MG63 (cell line): ENCODE measurements at places on chromosomes 11 and 22. TPM values are rescaled to one million over a fixed set of nuclear protein-coding genes. Genes with fewer than 3 reads are reported as not detected.

GRCh38 chr11:86256608-86257007 is 12.1 kb downstream of the EED start:
- no peak for DNase-seq

TMPRSS13 gene
- not detected in 2 replicates for total RNA-seq

KREMEN1 gene
- total RNA-seq: 2.4 and 6.1 TPM in 2 replicates

YAP1 gene
- total RNA-seq: 19.3 and 28.6 TPM in 2 replicates

- DNase-seq: no peak
These were observed 95.2 kb upstream of the BID start for GRCh38 chr22:17869285-17870096.

DNA sequence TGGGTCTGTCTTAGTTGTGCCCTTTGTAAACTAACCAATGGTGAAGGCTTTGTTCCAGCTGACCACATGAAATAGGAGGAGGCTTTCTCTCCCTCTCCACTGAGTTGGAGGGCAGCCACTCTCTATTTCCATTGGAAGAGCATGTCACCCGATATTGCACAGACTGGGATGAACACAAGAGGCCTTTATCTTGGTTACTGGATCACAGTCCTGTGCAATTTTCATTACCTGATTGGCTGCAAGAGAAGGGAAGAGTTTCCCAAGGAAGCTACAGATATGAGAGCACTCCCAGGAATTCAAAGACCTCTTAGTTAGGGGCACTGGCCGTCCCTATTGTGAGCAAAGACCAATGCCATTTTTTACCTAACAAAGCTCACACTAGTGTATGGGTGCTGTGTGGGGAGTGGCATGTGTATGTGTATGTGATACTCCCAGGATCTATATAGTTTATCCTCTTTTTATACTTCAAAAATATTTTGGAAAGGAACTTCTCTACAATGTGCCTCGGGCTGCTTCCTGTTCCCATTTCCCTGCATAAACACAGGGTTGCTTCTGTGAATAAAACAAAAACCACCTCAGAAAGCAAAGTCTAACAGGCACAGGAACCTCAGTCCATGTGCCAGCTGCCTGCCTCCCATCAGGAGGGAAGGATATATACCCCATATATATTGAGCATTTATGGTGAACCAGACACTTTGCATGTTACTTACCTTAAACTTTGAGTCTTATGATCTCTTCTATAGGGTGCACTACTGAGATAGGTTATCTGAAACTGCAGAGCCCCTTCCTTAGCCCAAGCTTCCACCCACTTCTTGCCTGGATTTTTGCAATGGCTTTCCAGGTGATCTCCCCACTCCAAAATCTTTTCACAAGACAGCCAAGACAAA is 126.5 kb downstream of the RASSF10 start:
- DNase-seq: no peak

GRCh38 chr11:87326594-87326993 is 288.9 kb downstream of the TMEM135 start:
- DNase-seq: no peak

DNA sequence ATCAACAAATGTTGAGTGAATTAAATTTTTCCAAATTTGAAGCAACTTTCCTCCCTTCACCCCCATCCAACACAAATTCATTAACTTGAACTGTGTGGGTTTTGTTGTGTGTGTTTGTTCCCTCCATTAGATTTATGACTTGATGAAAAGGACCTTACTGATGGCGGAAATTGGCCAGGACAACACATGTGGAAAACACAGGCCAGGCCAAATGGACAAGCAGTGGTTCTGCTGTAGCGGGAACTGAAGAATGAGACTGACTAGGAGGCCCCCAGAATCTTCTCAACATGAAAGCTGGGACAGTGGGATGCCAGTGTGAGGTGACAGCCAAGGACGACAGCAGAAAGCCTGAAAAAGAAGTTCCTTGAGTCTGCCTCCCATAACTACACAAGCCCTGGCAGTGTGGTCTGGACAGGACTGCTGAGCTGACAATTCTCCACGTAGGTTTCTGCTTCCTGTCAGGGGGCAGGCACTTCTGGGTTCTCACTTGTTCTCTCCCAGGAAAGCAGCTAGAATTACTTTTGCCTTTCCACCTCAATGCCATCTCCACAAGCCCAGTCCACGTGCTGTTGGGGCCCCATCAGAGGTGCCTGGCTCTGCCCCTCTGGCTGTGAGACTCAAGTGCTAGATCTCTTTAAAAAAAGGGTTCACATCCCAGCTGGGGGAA is 94.3 kb downstream of the ETS1 start:
- DNase-seq: no peak

GRCh38 chr11:45859661-45860140 is 12.4 kb downstream of the CRY2 start:
- DNase-seq: peak; percentile 98

NNMT gene
- 377 and 715 TPM in 2 replicates for total RNA-seq

- DNase-seq: peak; percentile 59
These were observed 14.2 kb downstream of the AP5B1 start for GRCh38 chr11:65766535-65766934.

GRCh38 chr11:97786961-97787360 is 1233.8 kb upstream of the CNTN5 start:
- DNase-seq: no peak

DNA sequence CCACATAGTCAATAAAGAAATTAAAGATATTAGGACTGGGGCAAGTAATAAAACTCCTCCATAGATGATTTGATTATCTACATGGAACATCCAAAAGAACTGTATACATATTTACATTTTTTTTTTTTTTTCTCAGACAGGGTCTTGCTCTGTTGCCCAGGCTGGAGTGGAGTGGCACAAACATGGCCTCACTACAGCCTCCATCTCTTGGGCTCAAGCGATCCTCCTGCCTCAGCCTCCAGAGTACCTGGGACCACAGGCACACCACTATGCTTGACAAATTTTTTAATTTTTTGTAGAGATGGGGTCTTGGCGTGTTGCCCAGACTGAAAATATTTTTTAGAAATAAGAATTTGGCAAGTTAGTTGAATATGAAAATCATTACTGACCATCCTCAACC is 24.7 kb downstream of the REXO2 start:
- DNase-seq: no peak

- DNase-seq: peak; percentile 83
These were observed 28.1 kb upstream of the FBXO3 start for GRCh38 chr11:33802194-33802950.

TEX12 gene
- total RNA-seq: not detected in 2 replicates

GRCh38 chr22:17097062-17097461 is 12.3 kb downstream of the IL17RA start:
- no peak for DNase-seq

GRCh38 chr11:65014726-65015227 is 817 bp downstream of the ARL2 start:
- no peak for DNase-seq

DNA sequence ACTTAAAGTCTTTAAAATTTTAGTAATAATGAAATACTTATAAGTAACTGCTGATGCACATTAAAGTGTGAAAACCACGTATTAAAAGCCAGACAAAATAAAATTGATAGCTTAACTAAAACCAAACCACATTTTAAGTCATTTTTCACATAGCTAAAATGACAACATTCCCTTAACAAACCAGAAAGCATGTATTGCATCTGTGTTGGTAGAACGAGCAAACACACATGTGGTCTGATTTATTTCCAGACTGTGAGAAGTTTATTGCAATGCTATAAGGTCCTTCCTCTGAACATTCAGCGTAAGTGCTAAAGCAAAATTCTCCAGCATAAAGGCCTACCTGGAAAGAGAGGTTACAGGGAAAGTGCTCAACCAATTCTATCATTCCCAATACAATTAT is 57.8 kb downstream of the ARHGAP20 start:
- no peak for DNase-seq

DNA sequence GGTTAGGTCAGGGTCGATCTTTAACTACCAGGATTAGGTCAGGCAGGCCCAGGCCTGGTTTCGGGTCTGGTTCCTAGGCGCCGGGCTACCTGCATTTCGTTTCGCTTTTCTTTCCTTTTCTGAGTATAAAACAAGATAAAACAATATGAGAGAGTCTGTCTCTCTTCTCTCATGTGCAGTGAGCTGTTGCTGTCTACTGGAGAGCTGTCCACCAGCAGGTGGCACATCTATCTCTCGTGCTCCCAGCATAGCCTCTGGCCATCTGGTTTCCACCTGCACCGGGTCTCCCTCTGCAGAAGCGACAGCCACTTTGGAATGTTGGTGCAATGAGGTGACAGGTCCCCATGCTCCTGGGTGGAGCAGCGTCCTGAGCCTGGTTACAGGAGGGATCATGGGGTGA is 27.6 kb downstream of the RIBC2 start:
- peak; percentile 37 for DNase-seq

ANGPTL5 gene
- 0.10 TPM in 1 of 2 replicates, not detected in the other for total RNA-seq

TRIM51 gene
- not detected in 2 replicates for total RNA-seq

- DNase-seq: no peak
These were observed 33.0 kb upstream of the TH start for GRCh38 chr11:2204361-2205213.

DNA sequence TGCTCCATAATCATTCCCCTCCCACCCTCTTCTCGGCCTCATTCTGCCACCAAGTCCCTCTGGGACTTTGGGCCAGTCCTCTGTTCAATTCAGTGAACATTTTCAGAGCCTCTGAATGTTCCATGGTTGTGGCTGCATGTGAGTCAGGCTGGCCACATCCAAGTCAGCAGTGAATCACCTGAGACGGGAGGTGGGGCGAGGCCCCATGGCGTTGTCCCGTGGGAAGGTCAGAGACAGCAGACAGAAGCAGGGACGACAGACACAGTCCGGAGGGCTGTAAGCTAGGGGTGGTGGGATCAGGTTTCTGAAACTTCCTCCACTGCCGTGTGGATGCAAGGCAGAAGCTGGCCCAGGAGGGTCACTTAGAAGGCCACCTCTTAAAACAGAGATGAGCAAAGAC is 324.8 kb downstream of the MN1 start:
- peak; percentile 69 for DNase-seq

- no peak for DNase-seq
These were observed 187.8 kb downstream of the SNX19 start for GRCh38 chr11:130728185-130729180.

GRCh38 chr22:48370508-48371325 is 1457.0 kb downstream of the BRD1 start:
- DNase-seq: no peak

DNA sequence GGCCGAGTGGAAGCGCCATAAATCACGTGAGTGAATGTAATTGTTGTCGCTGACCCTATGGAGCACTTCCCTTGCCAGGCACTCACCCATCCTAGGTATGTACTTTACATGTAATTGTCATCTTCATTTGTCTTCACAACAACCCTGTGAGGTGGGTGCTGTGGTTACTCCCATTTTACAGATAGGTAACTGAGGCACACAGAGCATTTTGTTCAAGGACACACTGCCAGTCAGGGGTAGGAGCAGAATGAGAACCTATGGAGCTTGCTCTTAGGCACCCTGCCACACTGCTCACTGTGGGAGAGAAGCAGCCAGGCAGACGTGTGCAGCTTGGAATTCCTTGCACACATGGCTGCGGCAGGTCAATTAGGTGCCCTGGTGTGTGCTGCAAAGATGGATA is 785 bp upstream of the EFCAB6 start:
- no peak for DNase-seq

GRCh38 chr22:45499746-45500145 is 2.9 kb upstream of the FBLN1 start:
- DNase-seq: peak; percentile 47

MUC6 gene
- total RNA-seq: not detected in 2 replicates

XKR3 gene
- not detected in 2 replicates for total RNA-seq

GRCh38 chr22:35733791-35734516 is 16.3 kb downstream of the APOL5 start:
- DNase-seq: no peak

GRCh38 chr11:63804259-63804658 is 9.0 kb upstream of the SPINDOC start:
- DNase-seq: no peak

E2F8 gene
- 1.9 TPM in 2 replicates for total RNA-seq

- no peak for DNase-seq
These were observed 135.9 kb downstream of the DBX1 start for GRCh38 chr11:20024172-20024935.

RAPSN gene
- total RNA-seq: 0.16 TPM in 1 of 2 replicates, not detected in the other

DNA sequence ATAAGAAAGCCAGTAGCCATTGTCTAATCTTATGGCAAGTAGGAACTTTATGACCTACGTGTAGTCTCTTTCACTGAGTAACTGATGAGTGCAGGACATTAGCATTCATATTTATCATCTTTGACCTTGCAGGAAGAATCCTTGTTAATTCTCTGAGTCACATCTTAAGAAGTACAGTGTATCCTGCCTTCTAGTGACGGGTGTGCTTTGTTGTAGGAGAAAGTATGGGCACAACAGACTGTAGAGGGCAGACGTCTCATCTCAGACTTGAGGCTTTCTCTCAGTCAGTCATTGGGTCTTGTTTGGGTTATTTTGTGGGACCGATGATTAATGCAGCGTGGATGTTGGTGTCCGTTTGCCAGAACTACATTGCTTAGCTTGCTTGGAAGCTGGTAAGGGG is 6.8 kb downstream of the RNF214 start:
- DNase-seq: peak; percentile 55

DNA sequence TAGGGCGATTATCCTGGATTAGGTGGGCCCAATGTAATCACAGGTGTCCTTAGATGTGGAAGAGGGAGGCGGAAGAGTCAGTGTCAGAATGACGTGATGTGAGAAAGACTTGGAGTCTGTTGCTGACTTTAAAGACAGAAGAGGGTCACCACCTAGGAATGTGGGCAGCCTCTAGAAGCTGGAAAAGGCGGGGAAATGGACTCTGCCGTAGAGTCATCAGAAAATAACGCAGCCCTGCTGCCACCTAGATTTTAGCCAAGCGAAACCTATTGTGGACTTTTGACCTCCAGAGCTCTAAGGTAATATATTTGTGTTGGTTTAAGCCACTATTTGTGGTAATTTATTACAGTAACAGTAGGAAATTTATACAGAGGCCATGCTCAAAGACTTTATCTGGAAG is 4.8 kb downstream of the DDX10 start:
- no peak for DNase-seq

DNA sequence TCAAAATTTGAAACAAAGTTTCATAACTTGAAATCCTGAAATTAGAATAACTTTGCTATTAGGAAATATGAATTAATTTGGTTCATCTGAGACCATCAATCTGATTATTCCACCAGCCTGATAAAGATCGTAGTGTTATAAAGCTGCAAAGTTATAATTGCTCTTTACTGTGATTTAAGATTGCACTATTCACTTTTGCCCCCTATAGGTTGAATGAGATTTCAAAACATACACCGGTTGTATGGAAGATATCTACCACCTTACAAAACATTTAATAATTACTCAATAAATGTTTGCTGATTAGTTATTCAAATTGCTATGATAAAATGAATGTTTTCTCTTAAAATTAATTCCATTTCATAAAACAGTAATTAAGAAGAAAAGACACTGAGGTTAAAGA is 26.1 kb downstream of the APIP start:
- DNase-seq: no peak

GRCh38 chr11:78525720-78526119 is 48.9 kb downstream of the NARS2 start:
- no peak for DNase-seq

DNA sequence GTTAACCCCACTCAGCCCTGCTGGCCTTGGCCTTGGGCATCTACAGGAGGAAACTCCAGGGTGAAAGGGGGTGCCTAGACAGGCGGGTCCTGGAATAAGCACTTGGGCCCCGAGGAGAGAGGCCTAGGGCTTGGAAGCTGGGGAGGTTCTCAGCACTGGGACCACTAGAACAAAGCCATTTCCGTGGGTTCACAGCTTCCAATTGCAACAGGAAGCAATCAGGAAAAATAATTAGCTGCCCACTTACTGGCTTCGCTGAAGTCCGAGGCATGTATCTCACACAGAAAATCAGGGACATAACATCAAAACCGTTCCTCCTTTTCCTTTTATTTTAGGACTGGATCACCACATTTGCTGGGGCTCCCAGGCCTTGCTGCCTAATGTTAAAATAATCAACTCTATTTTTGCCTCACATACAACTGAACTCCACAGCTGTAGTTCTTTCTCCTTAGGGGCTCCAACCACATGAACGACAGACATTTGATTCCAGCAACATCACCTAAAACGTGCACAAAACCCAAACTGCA is 161.1 kb upstream of the GRK3 start:
- no peak for DNase-seq
